NCI-H526 treated with DMSO at 0.1 percent for 48 hours (cell line): ENCODE measurements at places on chromosomes 13 and 19.

DNA sequence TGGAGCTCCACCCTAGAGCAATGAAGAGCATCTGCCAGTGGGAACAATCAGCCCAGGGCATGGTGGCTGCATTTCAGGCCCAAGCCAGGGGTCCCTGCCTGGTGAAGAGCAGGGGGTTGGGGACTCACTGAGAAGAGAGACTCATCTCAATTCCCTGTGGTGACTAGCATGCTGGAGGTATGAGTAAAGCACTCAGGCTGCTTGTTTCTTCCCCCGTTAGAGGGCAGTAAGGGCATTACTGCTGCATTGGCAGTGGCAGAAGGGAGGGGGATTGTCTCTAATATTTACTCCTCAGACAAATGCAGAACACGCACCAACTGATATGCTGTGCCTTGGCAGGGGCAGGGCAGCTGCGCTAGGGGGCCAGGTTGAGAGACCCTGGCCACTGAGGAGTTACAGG, 329.1 kb downstream of the SLITRK5 start:
- no peak for DNase-seq

DNA sequence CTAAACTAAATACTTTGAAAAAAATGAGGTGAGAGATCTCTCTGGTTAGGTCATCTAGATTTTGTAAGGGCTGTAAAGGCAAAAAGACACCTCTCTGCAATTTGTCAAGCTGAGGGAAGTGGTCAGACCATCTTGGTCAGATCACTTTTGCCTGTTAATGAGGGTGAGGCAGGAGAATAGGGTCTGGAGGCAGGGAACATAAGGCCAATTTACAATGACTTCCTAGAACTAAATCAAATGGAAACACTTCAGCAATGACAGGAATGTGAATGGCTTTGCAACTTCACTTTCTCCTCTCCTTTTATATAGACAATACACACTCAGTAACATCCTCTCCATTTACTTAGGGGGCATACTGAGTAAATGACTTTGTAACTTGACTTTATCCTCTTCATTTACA, 1653.4 kb downstream of the SLITRK5 start:
- DNase-seq, result no peak

DNA sequence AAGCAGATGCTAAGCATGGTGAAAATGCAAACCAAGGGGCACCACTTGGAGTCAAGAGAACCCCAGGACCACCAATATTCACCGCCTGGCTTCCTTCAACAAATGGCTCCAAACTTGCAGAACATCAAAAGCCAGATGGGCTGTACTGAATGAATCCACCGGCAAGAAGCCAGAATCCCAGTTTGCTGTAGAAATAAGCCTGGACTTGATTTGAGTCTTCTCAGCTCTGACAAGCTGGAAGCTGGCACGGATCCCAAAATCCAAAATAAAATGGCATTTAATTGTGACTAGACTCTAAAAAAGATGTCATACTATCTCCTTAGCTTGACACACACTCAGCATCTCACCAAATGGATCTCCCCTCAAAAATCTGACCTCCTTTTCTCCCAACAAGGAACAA, 11.9 kb downstream of the EFNB2 start:
- DNase-seq, result no peak

DNA sequence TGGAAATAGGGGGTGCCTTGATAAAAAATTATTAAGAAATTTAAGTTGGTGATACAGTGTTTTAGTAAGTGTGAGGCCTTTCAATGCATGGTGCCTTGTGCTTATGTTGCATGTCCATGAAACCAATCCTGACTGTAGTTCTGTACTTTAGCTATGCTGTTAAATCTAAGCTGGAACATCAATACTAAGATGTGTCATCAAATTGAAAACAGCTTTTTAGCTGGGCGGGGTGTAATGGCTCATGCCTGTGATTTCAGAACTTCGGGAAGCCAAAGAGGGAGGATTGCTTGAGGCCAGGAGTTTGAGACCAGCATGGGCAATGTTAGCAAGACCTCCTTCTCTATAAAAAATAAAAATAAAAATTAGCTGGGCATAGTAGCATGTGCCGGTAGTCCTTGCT, 930.3 kb upstream of the PCDH9 start:
- DNase-seq, result no peak
